ENCODE measurements at places on chromosomes 7 and 10.

DNA sequence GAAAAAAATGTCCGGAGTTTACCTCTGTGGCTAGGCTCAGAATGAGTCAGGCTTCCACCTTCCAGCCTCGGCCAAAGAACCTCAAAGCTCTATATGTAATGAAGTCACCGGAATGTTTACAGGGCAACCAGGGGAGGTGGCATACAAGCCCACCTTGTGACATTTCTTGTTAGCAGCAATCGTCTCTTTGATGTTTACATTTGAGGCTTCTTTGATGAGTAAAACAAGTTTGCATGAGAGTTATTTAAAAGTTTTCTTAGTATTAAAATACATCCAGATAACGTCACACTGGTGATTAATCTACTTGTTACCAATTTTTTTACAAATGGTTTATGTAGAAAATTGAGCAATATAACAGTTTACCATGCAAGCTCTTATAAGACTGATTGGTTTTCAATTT, 133.1 kb upstream of the ADAM12 start:
- no peak for DNase-seq

DNA sequence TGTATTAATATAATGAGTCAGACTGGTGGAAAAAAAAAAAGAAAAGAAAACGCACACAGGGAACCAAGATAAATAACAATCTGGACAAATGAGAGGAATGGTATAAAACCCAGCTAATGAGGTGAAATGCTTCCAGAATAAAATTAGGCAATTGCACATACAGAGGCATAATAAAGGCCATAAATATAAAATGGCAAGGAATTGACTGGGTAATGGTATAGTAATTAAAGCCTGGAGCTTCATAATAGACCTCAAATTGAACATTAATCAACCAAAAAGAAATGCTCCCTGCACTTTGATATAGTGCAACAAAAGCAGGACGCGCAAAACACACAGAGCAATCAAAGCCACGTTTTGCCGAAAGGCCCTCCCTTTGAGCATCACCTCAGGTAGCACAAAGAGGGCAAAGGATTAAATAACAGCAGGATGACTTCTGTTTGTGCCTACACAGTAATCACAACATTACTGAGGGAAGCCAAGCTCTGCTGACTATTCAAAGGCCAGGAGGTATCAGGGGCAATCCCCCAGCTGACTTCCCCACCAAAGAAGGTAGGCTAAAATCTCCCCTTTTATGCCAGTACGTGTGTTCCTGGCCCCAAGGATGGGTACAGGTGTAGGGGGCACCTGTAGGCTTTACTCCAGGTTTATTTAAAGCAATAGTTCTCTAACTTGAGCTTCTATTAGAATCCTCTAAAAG, 343.7 kb downstream of the ELMO1 start:
- no peak for DNase-seq

DNA sequence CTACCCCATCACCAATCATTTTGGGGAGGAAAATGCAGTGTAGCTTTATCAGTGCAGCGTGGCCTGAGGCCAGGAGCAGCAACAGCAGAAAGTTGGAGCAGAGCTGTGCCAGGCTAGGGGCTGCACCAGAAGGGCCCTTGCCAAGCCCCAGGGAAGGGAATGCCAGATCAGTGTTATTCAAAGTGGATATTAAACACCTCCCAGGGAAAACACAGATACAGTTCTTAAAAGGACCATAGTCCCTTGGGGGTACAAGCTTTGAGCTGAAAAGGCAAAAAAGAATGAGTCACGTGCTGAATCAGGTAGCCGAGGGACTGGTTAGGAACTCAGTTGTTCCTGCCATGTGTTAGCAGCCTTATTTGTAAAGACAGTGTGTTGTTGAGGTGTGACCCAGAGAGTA, 54.0 kb downstream of the GSDME start:
- DNase-seq, result no peak

- no peak for DNase-seq
Measured at GRCh38 chr7:105636982-105637381, 55.7 kb upstream of the EFCAB10 start.

DNA sequence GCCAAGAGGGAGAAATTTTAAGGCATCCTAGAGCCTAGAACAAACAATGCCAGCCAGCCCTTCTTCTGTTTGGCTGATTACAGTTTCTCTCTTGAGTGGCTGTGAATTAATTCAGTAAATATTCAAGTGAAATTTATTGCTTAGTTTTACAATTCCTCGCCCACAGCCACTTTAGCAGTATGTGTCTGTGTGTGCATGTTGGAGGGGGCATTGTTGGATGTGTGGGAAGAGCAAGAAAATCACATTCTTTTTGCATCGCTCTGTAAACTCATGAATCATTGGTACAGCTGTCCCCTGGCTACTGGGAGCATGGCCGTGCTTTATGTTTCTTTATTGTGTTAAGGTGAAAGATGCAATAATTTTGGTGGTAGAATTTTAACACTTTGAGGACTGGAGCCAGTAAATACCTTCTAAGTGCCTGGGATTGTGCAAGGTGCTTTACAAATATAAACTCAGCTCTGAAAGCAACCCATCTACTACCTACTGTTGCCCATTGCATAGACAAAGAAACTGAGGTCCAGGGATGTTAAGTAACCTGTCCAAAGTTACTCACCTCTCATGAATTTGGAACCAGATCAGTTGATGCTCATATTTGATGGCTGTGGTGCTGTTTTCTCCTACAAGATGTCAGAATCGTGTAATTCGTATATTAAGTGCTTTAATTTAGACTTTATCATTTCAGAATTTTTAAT, 89.9 kb upstream of the BTBD16 start:
- no peak for DNase-seq

- no peak for DNase-seq
Measured at GRCh38 chr10:93180482-93180931, 106.8 kb downstream of the CYP26A1 start.

DNA sequence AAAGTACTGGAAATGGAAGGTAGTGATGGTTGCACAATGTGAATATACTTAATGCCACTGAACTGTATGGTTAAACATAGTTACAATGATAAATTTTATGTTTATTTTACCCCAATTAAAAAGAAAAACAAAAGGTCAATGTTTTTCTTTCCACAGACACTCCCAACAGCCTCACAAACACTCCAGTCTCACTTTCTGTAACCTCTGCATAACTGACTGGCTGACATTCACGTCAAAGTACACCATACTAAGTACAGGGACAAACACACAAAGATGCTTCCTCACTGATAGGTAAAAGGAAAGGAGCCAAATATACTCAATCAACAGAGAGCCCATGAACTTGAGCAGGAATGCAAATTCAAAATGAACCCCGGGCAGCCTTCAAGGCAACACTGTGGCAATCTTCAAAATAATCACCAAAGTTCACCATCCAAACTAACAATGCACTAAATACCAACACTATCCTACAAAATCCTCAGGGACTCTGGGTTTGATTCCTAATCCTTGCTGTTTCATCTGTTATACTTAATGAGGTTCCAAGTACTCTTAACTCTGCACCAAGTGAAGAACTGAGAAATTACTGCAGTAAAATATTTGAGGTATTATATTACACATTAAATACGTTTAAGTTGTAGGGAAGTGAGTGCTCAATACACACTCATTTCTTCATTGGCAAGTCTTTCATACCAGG, 90.8 kb downstream of the ARMH3 start:
- DNase-seq, result no peak
